ENCODE measurements at places on chromosomes 5 and 9.

GRCh38 chr9:4936823-4937222 is 48.2 kb upstream of the JAK2 start:
- DNase-seq, result no peak

DNA sequence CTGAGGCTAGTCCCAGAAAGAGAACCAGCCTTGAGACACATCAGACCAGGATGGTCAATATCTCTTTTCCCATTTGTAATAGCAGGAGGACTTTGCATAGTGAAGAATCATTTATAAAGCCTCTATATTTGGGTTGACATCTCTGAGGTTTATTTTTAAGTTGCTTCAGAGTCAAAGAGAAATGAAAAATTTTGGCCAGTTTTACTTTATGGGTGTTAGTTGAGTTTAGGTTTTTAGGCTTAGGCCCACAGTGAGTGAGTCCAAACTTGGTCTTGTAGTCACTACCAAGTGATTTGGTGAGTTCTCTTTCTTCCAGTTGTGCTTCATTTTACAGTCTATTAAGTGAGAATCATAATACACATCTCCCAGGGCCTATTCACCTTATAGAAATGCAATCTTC is 5.3 kb upstream of the MEF2C start:
- no peak for DNase-seq

- no peak for DNase-seq
Observed at GRCh38 chr5:136011414-136012001, 17.3 kb upstream of the TGFBI start.

GRCh38 chr9:110975969-110976368 is 62.3 kb downstream of the LPAR1 start:
- DNase-seq, result no peak

GRCh38 chr5:105529851-105530250 is 1967.3 kb upstream of the NUDT12 start:
- no peak for DNase-seq

DNA sequence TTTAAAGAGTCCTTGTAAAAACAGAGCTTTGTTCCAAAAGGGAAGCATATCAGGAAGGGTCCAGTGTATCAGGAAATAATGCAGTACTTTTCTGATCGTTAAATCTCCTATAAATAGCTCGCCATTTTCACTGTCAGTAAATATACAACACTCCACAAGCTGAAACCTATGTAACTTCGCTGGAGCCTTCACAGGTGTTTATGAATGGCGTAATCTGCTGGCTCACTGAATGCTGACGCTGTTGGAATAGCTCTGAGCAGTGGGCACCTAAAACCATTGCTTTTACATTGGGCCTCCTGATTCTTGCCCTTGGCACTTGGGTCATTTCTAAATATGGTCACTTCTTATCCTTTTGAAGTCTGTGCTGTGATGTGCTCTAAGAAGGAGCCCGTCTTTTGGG is 4.3 kb downstream of the SHC3 start:
- no peak for DNase-seq

DNA sequence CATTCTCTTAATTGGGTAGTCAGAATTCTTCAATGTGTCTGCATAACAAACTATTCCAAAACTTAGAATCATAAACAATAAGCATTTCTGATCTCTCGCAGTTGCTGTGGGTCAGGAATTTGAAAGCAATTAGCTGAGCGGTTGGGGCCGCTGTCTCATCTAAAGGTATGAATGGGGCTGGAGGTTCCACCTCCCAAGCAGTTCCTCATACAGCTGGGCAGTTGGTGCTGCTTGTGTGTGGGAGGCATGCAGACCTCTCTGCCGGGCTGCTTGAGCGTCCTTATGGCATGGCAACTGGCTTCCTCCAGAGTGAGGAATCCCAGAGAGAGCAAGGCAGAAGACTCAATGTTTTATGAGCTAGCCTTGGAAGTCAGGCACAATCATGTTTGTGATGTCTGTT is 30.2 kb upstream of the SEMA4D start:
- no peak for DNase-seq

GRCh38 chr5:4704951-4705350 is 435.2 kb upstream of the ADAMTS16 start:
- no peak for DNase-seq

DNA sequence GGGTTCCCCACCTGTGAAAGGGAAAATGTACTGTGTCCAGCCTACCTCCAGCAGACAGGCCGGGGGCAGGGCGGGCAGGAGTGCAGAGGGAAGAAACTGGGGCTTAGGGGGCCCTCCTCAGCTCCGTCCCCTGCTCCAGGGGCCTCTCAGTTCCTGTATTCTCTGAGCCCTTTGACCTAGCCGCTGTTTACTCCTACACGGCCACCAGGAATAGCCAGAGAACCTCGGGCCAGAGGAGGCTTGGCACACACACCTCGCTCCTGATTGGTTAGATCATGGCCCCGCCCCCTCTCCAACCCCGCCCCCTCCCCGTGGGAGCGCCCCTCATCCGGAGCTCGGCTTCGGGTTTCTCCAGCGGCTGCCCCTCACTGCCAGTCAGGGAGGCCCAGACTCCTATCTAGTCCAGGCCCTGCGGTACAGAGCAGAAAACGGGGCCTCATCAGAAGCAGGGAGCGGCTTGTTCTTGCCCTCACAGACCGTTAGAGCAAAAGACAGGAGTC is 2.2 kb downstream of the ST6GALNAC6 start:
- DNase-seq, result peak; percentile 47

GRCh38 chr5:126014676-126015075 is 408.5 kb upstream of the GRAMD2B start:
- DNase-seq, result no peak

DNA sequence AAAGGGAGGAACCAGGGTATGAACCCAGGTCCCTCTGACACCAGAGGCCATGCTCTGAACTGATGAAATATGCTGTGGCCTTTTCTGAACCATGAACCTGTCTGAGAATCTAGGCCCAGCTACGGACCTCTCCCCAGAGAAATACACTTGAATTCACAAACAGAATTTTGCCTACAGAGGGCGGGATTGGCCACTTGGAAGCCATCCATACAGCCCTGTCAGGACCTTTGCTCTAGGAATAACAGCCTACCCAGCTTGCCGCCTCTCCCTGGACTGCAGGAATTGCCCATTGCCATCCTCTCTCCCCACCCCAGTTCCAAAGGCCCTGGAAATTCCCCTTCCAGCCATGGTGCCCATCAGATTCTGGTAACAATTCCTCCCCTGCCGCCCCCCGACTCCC is 26.6 kb downstream of the MORN5 start:
- DNase-seq, result no peak

DNA sequence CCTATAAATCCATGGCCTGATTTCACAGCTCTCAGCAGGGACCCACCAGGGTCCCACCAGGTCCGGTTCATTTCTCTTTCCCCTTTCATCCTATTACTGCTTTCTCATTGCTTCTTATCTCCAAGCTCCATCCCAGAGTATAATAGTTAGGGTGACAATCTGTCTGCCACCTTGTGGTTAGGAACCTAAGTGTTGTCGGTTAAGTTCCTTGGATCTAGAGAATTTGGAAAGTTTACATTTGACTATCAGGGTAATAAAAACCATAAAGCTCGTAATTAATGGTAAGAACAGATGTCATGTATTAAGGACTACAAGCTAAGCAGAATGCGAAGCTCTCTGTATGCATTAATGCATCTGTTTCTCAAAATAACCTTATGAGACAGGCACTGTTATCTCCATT is 259.1 kb downstream of the SH3GL2 start:
- no peak for DNase-seq

- no peak for DNase-seq
Observed at GRCh38 chr5:122187426-122187825, 58.1 kb downstream of the ZNF474 start.

- no peak for DNase-seq
Observed at GRCh38 chr5:15604986-15605385, 105.0 kb downstream of the FBXL7 start.

DNA sequence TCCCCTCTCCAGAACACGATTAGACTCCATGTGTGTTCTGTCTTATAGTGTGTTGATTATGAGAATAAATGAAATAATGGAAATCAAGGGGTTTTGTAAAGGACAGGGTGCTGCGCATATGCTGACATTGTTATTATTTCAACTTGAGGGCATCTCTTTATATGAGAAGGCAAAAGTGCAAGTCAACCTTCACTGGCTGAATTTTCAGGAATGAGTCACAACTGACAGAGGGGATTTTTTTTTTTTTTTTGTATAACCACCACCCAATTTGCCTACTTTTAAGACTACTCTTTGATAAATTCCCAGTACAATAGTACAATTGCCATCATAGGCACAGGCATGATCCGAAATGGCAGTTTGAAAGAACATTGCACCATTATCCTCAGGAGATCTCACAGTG is 419.2 kb upstream of the NMUR2 start:
- no peak for DNase-seq

- DNase-seq, result peak; percentile 87
Observed at GRCh38 chr9:7403839-7404487, 395.6 kb downstream of the DMAC1 start.

- no peak for DNase-seq
Observed at GRCh38 chr5:177553671-177554429, 513 bp downstream of the FAM193B start.

GRCh38 chr5:129760636-129761325 is 12.9 kb downstream of the MINAR2 start:
- DNase-seq, result no peak

GRCh38 chr5:79236970-79237739 is 1.2 kb downstream of the JMY start:
- DNase-seq, result peak; percentile 8

DNA sequence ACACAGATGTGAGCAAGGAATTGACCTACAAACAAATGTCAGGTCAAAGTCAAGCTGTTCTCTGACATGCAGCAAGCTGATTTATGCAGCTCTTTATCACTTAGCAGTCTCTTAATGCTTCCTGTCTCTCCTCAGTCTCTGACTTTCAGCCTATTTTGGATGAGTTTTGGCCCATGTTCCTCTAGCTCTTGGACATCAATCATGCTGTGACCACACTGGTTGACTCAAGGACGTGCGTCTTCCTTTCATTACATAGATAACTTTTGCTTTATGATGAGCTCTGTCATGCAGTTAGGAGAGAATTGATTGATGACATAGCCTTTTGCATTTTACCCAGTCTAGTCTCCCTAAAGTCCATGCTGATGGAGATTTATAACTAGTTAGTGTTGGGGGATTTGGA is 9.4 kb upstream of the REEP5 start:
- no peak for DNase-seq

DNA sequence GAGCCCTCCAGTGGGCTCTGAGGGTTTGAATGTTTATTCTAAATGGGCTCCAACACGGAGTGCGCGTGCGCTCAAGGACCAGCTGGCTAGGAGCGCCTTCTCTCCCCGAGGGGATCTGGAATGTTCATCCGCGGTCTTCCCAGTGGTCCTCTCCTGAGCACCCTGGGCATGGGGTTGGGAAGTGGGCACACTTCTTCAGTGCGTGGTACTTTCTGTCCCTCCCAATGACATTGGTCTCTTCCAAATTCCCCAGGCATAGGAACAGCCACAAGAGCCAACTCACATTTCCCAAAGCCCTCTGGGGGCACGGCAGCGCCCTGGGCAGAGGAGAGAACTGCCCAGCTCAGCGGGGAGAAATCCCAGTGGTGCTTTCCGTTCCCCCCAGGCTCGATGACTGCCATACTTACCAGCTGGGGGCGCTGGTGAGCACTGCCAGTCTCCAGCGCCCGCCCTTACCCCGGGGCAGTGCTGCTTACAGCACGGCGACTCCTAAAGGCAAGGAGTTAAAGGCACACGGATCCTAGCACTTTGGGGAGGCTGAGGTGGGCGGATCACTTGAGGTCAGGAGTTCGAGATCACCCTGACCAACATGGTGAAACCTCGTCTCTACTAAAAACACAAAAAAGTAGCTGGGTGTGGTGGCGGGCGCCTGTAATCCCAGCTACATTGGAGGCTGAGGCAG is 29.9 kb upstream of the OBP2B start:
- no peak for DNase-seq

- DNase-seq, result no peak
Observed at GRCh38 chr9:106970219-106970975, 107.4 kb downstream of the ZNF462 start.

GRCh38 chr9:81687521-81688261 is 1.7 kb downstream of the TLE1 start:
- no peak for DNase-seq

- no peak for DNase-seq
Observed at GRCh38 chr5:179257176-179257682, 88.0 kb downstream of the ADAMTS2 start.

DNA sequence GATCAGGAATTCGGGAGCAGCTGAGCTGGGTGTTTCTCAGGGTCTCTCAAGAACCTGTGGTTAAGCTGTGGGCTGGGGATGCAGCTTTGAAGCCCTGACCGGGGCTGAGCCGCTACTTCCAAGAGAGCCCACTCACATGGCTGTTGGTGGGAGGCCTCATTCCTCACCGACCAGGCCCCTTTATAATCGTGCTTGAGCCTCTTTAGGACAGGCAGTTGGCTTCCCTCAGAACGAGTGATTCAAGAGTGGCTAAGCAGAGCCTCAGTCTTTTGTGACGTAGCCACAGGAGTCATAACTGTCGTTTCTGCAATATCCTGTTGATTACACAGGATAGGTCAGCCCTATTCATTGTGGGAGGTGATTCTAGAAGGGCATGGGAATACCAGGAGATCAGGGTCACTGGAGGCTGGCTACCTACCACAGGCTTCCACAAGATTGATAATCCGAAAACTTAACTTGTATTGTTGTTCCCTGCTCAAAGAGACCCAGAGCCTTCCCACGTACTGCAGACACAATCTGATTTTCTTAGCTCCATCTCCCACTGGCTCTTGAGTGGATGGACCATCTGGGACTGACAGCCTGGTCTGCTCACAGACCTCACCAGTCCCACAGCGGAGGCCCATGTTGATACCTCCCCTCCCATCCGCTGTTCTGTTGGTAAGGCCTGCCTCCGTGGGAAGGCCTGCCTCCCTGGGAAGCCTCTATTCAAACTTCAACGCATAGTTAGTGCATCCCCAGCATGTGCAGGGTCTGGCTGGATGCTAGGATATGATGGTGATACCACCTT is 3.0 kb upstream of the ERGIC1 start:
- no peak for DNase-seq

- DNase-seq, result no peak
Observed at GRCh38 chr9:35869621-35870216, 482 bp downstream of the OR13J1 start.

GRCh38 chr9:90870621-90871326 is 69.2 kb downstream of the SYK start:
- peak; percentile 28 for DNase-seq

DNA sequence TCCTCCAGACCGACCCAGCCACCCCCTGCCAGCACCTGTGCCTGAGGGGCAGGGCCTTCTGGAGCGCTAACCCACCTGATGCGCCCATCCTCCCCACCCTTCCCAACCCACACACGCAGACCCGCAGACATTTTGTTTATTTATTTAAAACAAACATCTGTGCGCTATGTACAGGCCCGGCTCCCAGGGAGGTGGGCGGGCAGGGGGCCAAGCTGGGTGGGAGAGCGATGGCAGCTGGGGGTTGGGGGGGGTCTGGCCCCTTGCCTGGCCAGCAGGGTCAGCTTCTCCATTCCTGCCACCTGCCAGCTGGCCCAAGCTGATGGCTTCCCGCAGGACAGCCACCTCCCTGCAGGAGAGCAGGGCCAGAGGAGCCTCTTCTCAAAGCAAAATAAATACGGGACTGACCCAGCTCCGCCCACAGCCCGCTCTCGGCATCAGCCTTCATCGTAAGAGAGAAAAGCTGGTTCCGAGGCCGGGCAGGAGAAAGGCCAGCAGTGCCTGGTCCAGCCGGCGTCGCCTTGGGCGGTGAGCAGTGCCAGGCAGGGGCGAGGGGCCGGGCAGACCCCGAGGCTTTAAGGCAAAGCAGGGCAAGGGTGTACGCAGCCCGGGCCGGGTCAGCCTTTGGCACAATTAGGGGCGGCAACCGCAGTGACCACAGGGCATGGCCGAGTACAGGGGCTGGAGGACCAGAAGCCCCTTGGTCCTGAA is 10.9 kb upstream of the CLIC3 start:
- DNase-seq, result no peak

GRCh38 chr9:90019626-90020025 is 414.8 kb downstream of the GADD45G start:
- no peak for DNase-seq
